ENCODE measurements at places on chromosomes 3 and 15.

- DNase-seq = no peak
These were observed 103.8 kb downstream of the THSD4 start for GRCh38 chr15:71219101-71219500.

- no peak for DNase-seq
These were observed 25.5 kb downstream of the SLC12A8 start for GRCh38 chr3:125186800-125187598.

GRCh38 chr3:107411779-107412178, 34.5 kb downstream of the CCDC54 start:
- no peak for DNase-seq

DNA sequence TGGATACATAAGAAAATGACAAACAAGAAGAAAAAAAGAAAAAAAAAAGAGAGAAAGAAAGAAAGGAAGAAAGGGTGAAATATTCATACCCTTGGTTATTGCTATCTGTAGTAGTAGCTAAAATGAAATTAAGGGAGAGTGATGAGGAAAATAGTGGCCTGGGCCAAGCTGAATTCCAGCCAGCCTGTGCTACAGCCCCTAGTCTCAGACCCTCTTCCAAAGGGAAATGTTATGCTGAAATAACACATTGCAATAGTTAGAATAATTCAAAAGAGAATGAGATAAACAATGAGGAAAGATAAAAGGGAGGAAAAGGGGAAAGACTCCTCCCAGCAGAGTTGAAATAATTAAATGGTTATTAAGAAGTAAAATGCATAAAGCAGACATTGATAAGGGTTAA, 268.4 kb upstream of the ROBO1 start:
- DNase-seq = no peak

- no peak for DNase-seq
These were observed 288.8 kb downstream of the ZBTB20 start for GRCh38 chr3:114858329-114858728.

DNA sequence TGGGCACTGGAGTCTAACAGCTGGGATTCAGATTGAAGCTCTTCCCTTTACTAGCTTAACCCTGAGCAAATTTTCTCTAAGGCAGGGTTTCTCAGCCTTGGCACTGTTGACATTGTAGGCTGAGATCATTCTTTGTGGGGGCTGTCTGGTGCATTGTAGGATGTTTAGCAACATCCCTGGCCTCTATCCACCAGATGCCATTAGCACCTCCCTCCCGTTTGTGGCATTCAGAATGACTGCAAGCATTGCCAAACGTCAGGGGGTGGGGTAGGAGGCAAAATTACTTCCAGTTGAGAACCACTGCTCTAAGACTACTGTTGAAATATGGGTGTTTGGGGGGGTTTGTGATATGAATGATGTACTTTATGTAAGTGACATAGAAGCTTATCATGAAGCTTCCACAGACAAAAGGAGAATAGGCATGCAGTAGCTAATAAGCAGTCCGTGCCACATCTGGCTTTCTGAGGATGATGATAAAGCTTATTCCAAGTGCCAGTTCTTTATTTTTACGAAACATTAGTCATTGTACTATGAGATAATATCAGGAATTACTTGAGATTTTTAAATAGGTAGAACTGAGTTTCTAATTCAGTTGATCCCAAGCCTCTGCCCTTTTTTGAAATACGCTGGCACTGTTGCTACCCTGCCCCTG, 39.3 kb downstream of the NKIRAS1 start:
- DNase-seq = peak; percentile 91

GRCh38 chr15:74390647-74391288, 23.3 kb upstream of the CYP11A1 start:
- DNase-seq = peak; percentile 63

DNA sequence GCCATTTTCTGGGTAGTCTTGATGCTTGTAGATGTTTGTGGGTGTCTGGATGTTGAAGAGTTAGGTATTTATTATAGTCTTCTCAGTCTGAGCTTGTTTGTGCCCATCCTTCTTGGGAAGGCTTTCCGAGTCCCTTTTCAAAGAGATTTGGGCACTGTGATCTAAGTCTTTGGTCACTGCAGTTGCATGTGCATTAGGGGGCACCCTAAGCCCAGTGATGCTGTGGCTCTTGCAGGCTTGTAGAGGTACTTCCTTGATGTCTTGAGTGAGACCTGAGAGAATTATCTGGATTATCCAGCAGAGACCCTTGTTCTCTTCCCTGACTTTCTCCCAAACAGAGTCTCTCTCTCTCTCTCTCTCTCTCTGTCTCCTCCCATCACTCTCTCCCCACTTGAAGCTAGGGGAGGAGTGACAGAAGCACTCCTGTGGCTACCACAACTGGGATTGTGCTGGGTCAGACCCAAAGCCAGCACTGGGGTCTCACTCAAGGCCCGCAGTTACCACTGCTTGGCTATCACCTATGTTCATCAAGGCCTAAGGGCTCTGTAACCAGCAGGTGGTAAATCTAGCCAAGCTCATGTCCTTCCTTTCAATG, 68.5 kb downstream of the TMCO5A start:
- DNase-seq = peak; percentile 67

GRCh38 chr3:18989237-18989795, 159.0 kb upstream of the KCNH8 start:
- DNase-seq = no peak

- no peak for DNase-seq
These were observed 409.8 kb downstream of the GRM7 start for GRCh38 chr3:7270731-7271130.

All from NB4 (cell line).